Choroid plexus epithelial cell (primary cell): ENCODE measurements at places on chromosomes 6 and 20.
A peak's percentile ranks its signal among the peaks of the same experiment; 100 is the strongest.

GRCh38 chr6:41920921-41921711 lies at the start of the genes BYSL and MED20:
Gene BYSL (plus strand): TSS chr6:41921499. CDS start chr6:41921563, 64 bp downstream.
Gene MED20 (minus strand): TSS chr6:41921139. CDS start chr6:41921018, 121 bp downstream.
- DNase-seq: peak; percentile 96

DNA sequence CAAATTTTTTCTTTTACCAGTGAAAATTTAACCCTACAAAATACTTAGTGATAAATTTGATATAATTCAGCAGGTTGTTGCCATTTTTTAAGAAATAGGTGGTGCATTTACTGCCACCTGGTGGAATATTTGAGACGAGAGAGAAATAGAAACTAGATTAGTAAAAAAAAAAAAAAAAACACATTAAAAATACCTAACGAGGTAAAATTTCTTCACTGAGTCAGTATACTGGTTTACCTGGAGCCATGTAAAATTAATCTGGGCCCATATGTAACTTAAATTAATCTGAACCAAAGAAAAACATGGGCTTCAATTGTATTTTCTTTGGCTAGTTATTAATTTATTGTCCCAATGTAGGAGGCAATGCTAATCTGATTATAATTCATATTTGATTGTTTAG lies 520.8 kb downstream of the EPM2A start:
- DNase-seq: peak; percentile 56

GRCh38 chr6:45915780-45916468 lies 99.7 kb downstream of the CLIC5 start:
- DNase-seq: no peak

- DNase-seq: no peak
These were observed 61.5 kb downstream of the JPH2 start for GRCh38 chr20:44125332-44126127.

DNA sequence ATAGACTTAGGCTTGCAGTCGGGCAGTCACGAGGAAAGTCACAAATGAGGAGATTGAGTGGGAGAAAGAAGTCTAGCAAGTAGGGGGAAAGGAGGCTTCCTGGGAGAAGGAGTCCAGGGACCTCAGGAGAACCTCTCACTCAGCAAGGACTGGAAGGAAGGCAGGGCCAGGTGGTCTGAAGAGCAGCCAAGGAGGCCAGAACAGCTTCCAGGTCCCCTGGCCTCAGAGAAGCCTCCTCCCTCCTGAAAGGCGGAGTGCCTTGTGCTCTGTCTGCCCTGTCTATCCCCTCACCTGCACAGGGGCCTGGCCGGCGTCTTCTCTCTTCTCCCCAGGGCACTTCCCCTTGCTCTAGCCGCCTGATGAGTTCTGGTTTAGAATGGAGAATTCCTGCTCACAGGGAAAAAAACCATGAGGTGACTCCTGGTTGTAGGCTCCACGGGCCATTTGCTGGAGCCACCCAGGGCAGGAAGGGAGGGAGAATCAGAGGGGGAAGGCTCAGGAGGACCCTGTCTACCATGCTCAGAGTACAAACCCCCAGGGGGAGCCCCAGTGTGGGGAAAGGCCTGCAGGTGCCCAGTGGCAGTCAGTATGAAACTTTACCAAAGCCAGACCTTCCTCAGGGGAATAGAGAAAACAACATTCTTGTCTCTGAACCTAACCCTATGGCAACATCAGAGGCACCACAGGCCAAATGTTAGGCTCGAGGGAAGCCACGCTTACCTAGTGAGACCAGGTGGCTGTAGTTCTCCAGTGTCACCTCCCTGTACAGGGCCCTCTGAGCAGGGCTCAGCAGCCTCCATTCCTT lies 11.2 kb downstream of the ZNF337 start:
- DNase-seq: no peak

- no peak for DNase-seq
These were observed 523.9 kb downstream of the BMP2 start for GRCh38 chr20:7291323-7291943.

- peak; percentile 96 for DNase-seq
These were observed 48.4 kb downstream of the USP49 start for GRCh38 chr6:41846666-41847237.

- no peak for DNase-seq
These were observed 111.6 kb upstream of the EDN1 start for GRCh38 chr6:12178521-12178920.

- DNase-seq: no peak
These were observed 32.0 kb downstream of the TMEM242 start for GRCh38 chr6:157291356-157291755.

GRCh38 chr6:43947860-43948259 lies 177.8 kb downstream of the VEGFA start:
- no peak for DNase-seq

DNA sequence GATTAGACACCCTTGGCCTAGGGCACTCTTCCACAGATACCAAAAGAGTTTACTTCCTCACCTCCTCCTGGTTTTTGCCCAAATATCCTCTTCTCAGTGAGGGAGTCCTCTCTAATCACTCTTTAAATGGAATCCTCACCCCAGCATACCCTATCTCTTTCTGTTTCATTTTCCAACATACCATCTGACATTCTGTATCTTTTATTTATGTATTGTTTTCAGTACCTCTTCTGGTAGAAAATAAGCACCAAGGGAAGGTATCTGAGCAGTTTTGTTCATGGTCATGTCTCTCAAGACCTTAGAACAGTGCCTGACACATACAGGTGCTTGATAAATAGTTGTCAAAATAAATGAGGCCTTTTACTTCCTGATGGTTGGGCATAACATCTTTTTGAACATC lies 55.1 kb downstream of the KIAA0408 start:
- DNase-seq: no peak

DNA sequence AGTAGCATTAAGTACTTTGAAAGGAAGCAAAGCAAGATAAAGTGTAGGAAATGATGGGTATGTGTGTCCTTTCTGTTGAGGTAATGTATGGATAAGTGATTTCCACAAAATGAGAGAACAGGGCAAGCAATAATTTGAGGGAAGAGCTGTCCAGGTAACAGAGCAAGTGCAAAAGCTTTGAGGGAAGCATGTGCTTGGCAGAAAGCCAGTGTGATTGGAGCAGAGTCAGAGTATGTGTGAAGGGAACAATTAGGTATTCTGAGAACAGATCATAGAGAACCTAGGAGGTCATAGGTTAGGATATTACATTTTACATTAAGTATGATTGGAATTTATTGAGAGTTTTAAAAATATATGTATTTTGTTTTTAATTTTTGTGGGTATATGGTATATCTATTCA lies 30.2 kb upstream of the MAN1A1 start:
- DNase-seq: no peak

DNA sequence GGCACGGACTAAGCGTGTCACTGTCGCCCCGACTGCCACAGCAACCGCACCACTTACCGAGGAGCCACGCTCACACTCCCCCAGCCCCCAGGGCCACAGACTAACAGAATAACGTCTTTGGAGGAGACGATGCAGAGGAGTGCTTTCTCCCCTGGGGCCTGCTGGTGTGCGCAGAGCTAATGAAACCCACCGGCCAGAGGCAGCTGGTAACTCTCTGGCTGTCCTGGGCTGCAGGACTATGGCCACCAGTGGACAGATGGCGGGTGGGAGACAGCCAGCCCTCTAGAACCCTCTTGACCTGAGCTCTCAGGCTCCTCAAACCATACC lies 228.0 kb downstream of the DLL1 start:
- DNase-seq: no peak

DNA sequence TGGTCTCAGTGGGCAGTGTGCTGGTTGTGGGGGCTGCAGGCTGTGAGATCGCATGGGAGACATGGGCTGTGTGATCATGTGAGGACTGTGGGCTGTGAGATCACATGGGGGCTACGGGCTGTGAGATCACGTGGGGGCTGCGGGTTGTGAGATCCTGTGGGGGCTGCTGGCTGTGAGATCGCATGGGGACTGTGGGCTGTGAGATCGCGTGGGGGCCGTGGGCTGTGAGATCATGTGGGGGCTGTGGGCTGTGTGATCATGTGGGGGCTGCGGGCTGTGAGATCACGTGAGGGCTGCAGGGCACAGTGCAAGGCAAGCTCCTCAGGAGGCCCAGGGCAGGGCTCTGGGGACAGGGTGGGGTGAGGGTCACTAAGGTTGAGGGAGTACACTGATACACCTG lies 140.5 kb upstream of the CST7 start:
- no peak for DNase-seq

DNA sequence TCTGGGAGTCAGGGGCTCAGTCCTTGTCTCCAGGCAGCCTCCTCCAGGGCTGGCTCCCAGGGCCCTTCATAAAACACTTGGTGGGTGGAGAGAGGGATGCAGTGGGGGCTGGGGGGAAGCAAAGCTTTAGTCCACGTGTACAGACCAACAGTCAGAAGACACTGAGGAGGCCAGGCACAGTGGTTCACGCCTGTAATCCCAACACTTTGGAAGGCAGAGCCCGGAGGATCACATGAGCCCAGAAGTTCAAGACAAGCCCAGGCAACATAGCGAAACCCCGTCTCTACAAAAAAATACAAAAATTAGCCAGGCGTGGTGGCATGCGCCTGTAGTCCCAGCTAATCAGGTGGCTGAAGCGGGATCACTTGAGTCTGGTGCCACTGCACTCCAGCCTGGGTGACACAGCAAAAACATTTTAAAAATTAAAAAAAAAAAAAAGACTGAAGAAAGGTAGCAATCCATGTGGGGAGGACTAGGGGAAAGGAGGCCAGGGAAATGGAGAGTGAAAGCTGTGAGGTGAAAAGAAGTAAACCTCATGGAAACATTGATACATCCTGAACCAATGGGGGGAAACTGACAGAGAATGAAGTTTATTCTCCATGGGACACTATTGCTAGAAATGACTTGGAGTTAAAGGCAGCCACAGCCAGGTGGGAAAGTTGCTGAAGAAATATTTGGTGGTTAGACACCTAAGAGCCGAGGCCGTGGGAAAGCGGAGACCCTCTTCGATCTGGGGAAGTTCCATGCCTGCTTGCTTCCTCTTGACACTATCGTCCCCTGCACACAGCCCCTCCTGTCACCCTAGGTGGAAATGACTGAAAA lies 35.4 kb downstream of the PIM1 start:
- no peak for DNase-seq

- peak; percentile 54 for DNase-seq
These were observed 522 bp upstream of the EPB41L1 start for GRCh38 chr20:36153736-36154699.

DNA sequence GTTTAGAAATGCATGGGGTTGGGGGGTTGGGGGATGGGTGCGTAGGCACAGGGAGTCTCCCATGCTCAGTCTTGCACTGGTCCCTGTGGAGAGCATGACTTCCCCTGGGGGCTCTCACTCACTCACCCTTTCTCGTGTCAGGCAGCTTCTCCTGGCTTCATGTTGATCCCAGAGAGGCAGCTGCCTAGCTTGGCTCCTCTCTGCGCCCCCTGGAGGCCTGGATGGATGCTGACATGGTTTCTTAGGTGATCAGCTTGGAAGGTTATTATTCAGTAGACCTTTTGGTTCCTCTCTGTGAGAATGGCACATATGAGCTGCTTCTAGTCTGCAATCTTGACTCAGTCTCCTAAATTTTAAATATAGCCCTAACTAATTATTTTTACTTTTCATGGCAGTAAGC lies 109.3 kb upstream of the FAM83B start:
- DNase-seq: no peak

GRCh38 chr6:153135681-153136080 lies 4.6 kb upstream of the RGS17 start:
- DNase-seq: no peak

DNA sequence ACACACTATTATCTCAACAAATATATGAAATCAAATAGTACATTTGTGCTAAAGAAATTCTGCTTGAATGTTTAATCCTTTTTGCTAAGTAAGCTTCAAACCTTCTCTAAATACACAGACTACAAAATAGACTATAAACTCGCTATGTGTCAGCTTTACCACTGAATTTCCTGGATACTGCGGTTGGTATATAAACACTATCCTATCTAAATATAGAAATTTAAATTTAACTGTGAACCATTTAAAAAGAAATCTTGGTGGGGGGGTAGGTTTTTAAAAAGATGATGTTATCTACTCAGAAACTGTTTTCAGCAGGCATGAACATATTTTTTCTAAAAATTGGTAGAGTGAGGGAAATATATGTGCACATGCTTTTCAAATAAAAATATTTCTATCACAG lies 306.5 kb upstream of the RUNX2 start:
- DNase-seq: peak; percentile 43

DNA sequence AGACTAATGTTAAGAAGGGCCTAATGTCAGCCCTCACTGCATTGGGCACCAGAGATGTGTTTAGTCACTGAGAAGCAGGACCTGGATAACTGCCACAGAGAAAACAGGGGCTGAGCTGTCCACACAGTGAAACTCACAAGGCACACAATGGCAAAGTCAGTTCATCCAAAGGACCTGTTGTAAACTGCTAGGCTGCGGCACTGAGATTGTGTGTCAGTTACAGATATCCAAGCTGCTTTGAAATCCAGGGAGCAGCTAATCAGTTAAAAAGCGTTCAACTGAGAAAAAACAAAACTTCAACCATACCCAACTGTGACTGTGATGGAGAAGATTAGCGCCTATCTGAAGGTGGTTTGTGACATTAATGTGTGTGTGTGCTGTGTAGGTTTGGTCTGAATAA lies 27.8 kb upstream of the TMEM14A start:
- no peak for DNase-seq

- DNase-seq: no peak
These were observed 301.1 kb upstream of the QKI start for GRCh38 chr6:163113358-163113962.

- DNase-seq: peak; percentile 83
These were observed 18.5 kb downstream of the FRMD1 start for GRCh38 chr6:168060521-168060931.

GRCh38 chr6:140729521-140729920 lies 1355.1 kb upstream of the CITED2 start:
- no peak for DNase-seq

DNA sequence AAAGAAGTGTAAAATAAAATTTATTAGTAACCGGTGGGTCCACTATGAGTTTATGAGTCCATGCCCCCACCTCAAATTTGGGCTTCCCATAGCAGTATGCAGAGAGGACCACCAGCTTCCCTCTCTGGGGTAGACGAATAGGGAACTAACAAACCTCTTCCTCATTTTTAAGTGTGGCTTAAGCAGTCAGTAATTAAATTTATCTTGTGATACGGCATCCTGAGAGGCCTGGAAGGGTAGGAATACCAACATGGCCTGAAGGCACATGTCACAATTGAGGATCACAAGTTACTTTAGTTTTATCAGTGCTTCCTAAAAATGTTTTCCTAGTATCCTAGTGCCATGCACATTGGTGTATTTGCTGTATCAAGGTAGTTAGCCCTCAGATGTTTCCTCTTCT lies 239.9 kb downstream of the HIVEP2 start:
- DNase-seq: no peak

- DNase-seq: peak; percentile 92
These were observed 112.6 kb downstream of the SASH1 start for GRCh38 chr6:148455225-148455624.

- no peak for DNase-seq
These were observed 114.5 kb downstream of the RALGAPA2 start for GRCh38 chr20:20597966-20598365.

DNA sequence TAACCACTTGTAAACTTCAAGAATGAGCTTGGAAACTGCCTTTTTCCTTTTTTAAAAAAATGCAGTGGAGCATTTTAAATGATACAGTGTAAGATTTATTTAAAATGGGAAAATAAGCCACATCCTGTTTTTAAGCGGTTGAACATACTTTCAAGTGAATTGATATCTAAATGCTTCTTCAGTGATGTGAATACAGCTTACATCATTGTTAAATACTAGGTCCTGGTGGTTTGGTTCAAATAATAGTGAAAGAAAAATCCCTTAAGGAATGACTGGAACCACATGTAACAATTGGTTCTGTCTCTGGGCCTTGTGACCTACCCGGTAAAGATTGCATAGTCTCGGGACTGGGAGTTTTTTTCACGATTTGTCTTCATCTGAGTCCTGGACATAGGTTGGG lies 44.2 kb downstream of the BMP6 start:
- DNase-seq: no peak
